ENCODE measurements at places on chromosomes 7 and 10.

DNA sequence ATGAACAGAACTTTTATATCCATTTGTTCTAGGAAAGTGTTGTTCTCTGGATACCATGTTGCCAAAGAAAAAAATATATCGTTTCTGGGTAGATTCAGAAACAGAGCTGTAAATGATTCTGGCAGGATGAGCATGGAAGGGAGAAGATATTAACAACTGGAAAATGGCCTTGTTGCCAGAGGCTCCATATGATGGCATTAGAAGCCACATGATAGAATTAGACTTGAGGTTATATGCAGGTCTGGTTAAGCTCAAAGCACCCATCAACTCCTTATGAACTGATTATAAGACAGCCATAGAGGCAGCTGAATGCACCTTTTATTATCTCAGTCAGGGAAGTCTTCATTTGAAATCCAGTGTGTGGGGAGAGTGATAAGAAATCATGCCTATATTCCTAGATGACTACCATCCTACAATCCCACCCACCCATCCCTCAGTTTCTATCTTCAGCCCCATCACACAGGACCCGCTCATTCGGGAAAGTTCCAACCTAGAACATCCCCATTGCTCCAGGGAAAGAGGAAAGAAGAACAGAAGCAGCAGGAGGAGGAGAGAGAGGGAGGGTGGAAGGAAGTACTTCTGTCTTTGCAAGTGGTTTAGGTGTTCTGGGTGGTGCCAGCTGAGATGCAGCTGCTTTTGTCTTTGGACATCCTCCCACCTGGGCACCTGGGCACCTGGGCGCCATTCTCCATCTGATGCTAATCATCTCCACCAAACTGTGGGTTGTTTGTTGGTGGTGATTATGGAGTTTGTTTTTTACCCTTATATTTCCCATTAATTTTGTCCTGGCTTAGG lies 25.5 kb upstream of the TRIL start:
- DNase-seq, result no peak

GRCh38 chr10:22374489-22375126 lies 29.3 kb downstream of the SPAG6 start:
- no peak for DNase-seq

DNA sequence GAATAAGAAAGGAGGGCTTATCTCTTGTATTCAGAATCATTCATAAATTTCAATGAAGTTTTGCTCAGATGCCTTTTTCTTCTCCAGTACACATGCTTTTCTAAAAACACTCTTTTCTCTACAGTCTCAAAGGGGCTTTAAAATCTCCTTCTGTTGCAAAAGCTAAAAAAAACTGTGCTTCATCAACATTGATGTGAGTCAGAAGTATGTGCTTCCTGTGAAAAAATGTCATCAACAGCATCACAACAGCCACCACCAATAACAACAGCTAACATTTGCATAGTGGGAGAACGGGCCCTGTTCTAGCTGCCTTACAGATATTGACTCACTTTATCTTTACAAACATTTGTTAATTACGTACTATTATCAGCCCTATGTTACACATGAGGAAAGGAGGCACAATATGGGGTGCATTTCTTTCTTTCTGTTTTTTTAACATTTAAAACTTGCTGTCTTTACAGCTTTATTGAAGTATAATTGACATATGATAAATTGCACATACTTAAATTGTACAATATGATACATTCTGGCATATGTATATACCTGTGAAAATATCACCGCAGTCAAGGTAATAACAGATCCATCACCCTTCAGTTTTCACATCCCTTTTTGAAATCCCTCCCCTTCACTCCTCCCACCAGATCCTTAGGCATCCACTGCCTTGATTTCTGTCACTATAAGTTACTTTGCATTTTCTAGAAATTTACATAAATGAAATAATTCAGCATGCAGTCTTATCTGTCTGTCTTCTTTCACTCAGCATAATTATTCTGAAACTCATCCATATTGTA lies 1605.4 kb upstream of the LRRTM3 start:
- DNase-seq, result no peak

DNA sequence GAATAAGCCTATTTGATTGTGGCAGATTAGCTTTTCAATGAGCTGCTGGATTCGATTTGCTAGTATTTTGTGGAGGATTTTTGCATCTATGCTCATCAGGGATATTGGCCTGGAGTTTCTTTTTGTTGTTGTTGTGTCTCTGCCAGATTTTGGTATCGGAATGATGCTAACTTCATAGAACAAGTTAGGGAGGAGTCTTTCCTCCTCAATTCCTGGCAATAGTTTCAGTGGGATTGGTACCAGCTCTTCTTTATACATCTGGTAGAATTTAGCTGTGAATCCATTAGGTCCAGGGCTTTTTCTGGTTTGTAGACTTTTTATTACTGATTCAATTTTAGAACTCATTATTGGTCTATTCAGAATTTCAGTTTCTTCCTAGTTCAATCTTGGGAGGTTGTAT lies 43.4 kb upstream of the KLF14 start:
- DNase-seq, result no peak
